ENCODE measurements at places on chromosomes 1 and 21. TPM values are rescaled to one million over a fixed set of nuclear protein-coding genes. Genes with fewer than 3 reads are reported as not detected.

Gene PLA2G2F
- total RNA-seq: not detected

Gene CREG1
- total RNA-seq: 16.2 TPM

Gene PIK3CD
- total RNA-seq: 444 TPM

Gene S100A2
- total RNA-seq: not detected

Gene MYCL
- 0.36 TPM for total RNA-seq

DNA sequence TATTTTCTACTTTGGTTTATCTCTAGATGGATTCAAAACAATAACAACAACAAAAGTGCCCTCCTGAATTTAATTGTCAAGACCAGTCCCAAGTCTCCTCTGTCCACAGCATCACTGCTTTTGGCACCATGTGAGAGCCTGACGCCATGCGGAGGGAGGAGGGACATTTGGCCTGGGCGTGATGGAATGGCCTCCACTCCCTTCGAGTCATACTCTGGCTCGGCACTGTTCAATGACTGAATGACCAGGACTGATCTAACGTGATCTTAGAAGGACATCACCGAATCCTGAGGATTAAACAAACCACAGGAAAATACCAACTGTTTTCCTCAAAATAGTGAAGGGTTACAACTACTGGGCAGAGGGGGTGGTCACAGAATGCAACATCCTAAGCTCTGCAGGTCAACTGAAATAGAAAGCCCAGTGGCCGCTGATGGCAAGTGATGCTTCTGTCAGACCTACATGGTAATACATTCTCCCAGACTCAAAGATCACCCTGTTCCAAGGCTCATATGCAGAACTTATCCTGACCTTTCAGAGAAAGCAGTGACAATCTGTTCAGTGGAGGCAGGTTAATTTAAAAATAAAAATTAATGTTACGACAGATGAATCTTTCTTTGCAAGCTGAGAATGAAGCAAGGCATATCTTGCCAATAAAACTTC, 19.1 kb downstream of the SRSF4 start:
- no peaks in the 10 kb centered on the region for H3K27me3 ChIP-seq
- no peak overlapping the region for H3K27ac ChIP-seq
- H3K36me3 ChIP-seq: peaks cover 11% of the 10 kb centered on the region
- no peak for DNase-seq

DNA sequence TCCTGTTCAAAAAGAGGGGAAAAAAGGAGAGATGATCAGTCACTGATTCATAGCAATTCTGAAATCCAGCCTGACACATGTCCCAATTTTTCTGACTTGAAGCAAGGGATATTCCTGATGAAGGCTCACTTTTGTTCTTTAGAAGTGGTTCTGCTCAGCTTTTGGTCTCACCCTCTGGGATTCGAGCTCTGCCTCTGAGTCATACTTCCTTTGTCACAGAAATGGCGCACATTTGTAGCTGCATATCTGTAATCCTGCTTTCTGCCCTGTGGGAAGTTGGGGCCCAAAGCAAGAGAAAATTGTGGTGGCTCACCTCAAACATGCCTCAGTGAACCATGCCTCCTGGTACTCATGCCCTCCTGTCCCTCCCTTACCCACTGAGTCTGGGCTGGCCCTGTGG, 22.3 kb upstream of the FAM78B start:
- no peak overlapping the region for H3K4me3 ChIP-seq
- no peaks in the 10 kb centered on the region for H3K4me1 ChIP-seq
- no peak overlapping the region for H3K27ac ChIP-seq
- H3K36me3 ChIP-seq: no peaks in the 10 kb centered on the region
- DNase-seq: no peak
- peaks cover 2% of the 10 kb centered on the region for H3K27me3 ChIP-seq

- DNase-seq: no peak
- H3K4me1 ChIP-seq: no peaks in the 10 kb centered on the region
- no peak overlapping the region for H3K27ac ChIP-seq
- no peak overlapping the region for H3K4me3 ChIP-seq
Observed at GRCh38 chr1:177571485-177572076, 398.3 kb downstream of the SEC16B start.

DNA sequence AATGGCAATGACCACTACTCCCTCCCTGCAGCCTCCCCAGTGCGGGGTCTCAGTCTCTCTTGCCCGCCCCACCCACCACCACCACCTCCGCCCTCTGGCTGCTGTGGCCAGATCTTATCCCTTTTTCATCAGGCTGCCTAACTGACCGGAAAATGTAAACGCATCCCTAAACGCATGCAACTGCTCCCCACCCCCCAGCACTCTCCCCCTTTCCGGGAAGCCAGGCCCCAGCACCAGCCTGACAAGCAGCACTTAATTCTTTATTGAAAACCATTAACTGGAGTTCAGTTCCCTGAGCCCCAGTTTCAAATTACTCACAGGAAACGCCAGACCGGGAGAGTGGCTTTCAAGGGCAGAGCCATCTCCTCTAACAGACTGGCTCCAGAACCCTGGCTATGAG, 147.7 kb downstream of the DMRTA2 start:
- H3K27me3 ChIP-seq: peaks cover 25% of the 10 kb centered on the region
- no peaks in the 10 kb centered on the region for H3K36me3 ChIP-seq
- no peak overlapping the region for H3K4me3 ChIP-seq

GRCh38 chr1:209037064-209037463, 546.5 kb upstream of the CAMK1G start:
- H3K4me1 ChIP-seq: no peaks in the 10 kb centered on the region
- H3K36me3 ChIP-seq: no peaks in the 10 kb centered on the region
- no peak for DNase-seq
- H3K27me3 ChIP-seq: peaks cover 18% of the 10 kb centered on the region
- H3K4me3 ChIP-seq: no peak overlapping the region
- H3K27ac ChIP-seq: no peak overlapping the region

DNA sequence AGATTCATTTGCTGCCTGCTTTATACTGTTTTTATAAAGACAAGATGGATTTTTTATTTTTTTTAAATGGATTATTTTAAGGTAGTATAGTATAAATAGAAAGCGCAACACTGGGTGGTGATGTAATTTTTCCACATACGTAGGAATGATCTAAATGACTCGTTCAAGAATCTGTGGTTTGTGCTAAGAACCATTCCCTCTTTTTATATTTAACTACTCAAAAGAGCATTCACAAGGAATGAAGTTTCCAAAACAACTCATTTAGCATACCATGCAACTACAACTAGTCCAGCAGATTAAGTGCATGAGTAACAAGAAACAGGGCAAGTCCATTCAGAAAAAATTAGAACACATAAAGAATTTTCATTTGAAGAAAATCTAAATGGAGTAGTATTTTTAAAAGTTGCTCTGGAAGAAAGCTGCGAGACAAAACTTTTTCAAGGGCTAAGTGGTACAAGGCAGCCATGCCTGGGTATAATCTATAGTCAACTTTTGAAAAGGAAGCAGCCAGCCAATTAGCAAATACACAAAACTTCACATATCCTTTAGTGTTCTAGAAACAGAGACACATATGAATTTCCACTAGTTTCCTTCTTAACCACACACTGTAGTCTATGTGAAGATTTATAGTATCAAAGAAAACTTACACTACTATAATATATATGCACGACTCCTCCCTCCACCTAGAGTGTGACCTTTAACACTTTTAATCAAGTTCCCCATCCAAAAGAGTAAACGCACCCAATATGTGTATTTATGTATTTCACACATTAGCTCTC, 23.4 kb downstream of the GTF2B start:
- peak overlapping the region; percentile 40 for H3K27ac ChIP-seq
- H3K27me3 ChIP-seq: no peaks in the 10 kb centered on the region
- peak overlapping the region; percentile 30 for H3K4me3 ChIP-seq
- peaks cover 29% of the 10 kb centered on the region for H3K4me1 ChIP-seq

GRCh38 chr1:116684575-116684974, 17.0 kb upstream of the IGSF3 start:
- no peaks in the 10 kb centered on the region for H3K4me1 ChIP-seq
- H3K27me3 ChIP-seq: peaks cover 3% of the 10 kb centered on the region
- H3K36me3 ChIP-seq: no peaks in the 10 kb centered on the region

GRCh38 chr1:113392541-113393128, 2.3 kb downstream of the MAGI3 start:
- DNase-seq: no peak
- H3K4me1 ChIP-seq: peaks cover 24% of the 10 kb centered on the region
- H3K27me3 ChIP-seq: peaks cover 32% of the 10 kb centered on the region

Data from natural killer cell treated with Interleukin-12 subunit alpha and Interleukin-12 subunit beta and Interleukin-15 and Interleukin-18, amount 100 ng/mL, for 72 hours (primary cell).